ENCODE measurements at places on chromosomes 3 and 15.

DNA sequence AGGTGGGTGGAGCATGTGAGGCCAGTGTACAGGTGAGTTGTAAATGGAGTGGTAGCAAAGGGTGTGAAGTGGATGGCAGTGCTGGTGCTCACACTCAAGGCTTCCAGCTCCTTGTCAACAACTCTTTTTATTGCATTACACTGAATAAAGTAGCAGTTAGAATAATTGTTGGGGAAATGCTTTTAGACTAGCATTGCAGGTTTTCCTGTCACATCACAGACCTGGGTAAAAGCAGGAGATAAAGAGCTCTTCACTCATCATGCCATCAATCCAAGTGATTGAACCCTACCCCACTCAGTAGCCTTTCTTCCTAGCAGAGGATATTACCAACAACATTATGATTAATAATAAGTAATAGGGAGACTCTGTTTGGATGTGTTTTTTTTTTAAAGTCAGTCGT, 81.6 kb downstream of the CDIN1 start:
- DNase-seq, result no peak

- no peak for DNase-seq
Observed at GRCh38 chr15:31197497-31198414, 96.2 kb upstream of the TRPM1 start.

DNA sequence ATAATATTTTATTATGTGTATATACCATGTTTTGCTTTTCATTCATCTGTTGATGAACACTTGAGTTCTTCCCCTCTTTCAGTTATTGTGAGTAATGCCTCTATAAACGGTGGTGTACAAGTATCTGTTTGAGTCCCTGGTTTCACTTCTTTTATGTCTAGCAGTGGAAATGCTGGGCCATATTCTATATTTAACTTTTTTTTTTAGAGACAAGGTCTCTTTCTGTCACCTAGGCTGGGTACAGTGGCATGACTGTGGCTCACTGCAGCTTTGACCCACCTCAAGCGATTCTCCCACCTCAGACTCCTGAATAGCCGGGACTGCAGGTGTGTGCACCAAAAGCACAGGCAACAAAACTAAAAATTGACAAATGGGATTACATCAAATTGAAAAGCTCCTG, 19.9 kb downstream of the GOLM2 start:
- no peak for DNase-seq

GRCh38 chr3:142999881-143000280, 1.5 kb upstream of the U2SURP start:
- no peak for DNase-seq

GRCh38 chr15:68734881-68735280, 85.8 kb downstream of the ANP32A start:
- DNase-seq, result no peak

DNA sequence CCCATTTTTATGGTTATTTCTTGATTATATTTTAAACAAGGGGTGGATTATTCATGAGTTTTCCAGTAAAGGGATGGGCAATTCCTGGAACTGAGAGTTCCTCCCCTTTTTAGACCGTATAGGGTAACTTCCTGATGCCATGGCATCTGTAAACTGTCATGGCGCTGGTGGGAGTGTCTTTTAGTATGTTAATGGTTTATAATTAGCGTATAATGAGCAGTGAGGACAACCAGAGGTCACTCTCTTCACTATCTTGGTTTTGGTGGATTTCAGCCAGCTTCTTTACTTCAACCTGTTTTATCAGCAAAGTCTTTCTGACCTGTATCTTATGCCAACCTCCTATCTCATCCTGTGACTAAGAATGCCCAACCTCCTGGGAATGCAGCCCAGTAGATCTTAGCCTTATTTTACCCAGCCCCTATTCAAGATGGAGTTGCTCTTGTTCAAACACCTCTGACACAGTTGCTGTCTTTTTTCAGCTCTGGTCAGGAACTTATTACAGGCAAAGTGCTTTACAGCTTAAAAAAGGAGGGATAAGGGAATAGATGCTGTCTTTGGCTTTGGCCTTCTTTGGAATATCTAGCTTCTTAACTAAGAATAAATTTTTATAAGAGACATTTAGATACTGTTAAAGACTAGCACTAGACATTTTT, 257.8 kb downstream of the CNTN4 start:
- no peak for DNase-seq

- no peak for DNase-seq
Observed at GRCh38 chr15:81380668-81381067, 6.7 kb upstream of the TMC3 start.

GRCh38 chr3:136860541-136860940, 1.5 kb upstream of the NCK1 start:
- DNase-seq, result no peak

- no peak for DNase-seq
Observed at GRCh38 chr3:11845651-11846050, 1.0 kb downstream of the TAMM41 start.

- DNase-seq, result no peak
Observed at GRCh38 chr3:144028798-144029411, 57.3 kb downstream of the DIPK2A start.

GRCh38 chr15:68229386-68230156, at the start of gene CLN6:
CLN6 (minus strand) TSS chr15:68229728; CDS start chr15:68229584, 144 bp downstream.
- peak; percentile 28 for DNase-seq

DNA sequence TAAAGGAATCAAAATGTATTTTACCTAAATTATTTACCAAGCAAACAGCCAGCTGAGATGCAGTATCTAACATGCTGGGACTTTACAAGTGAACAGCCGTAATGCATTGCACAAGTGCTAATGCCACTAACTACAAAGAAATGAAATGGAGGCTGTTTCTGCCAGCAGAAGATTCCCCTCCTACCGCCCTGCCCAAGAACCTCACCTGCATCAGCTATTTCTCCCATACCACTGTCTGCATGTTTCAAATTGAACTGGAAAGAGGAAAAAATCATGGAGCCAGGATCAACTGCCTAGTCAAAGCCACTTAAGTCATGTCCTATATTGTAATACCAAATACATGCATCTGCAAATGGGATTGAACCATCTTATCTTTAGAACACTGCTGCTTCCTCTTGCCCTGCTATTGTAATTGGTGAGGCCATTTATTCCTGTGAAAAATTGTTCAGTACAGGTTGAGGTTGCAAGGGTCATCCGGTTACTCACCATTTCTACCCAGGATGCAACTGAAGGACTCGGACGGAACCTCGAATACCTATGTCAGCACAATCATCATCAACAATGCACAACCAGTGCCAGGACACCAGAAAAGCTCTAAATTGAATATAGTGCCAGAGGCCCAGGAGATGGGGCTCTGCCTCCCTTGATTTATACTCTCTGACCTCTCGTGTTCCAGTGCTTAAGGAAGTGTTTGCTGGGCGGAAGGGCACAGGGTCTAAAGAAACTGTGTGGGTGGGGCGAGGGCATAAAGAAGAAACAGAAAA, 27.5 kb downstream of the ANXA2 start:
- DNase-seq, result no peak

GRCh38 chr3:125213946-125214542, 1.5 kb upstream of the SLC12A8 start:
- DNase-seq, result peak; percentile 72

DNA sequence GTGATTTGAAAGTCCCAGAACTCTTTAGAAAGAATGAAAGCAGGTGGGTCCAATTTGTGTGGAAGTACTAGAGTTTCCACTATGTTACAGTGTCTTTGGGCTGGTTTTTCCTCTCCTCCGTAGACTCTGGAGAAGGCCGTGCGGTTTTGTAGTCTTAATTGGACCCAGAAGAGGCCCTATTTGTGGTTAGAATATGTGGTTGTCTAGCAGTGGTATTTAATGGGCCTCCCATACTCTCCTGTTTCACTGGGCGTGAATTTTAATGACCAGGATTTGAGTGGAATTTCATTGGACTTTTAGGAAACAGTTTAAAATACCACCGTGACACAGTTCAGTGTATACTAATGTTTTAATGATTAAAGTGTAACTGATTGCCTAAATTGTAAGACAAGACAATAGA, 182.3 kb downstream of the BBX start:
- DNase-seq, result peak; percentile 23

DNA sequence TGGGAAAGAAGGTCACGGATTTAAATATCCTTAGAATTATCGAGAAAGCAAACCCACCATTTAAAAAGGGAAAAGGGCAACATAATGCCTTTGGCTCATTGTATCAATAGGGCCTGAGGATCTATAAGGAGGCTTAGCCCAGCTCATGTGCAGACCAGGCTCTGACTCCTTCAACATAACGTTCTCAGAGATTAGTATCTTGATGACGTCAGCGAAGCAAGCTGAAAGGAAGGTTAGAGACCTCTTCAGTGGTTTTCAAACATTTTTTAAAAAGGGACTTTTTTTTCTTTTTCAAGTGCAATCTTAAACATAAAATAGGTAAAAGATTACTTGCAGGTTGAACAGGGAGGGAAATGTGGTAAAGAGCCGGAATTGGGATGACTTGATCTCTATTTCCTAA, 463.9 kb upstream of the ADAMTS9 start:
- DNase-seq, result no peak

DNA sequence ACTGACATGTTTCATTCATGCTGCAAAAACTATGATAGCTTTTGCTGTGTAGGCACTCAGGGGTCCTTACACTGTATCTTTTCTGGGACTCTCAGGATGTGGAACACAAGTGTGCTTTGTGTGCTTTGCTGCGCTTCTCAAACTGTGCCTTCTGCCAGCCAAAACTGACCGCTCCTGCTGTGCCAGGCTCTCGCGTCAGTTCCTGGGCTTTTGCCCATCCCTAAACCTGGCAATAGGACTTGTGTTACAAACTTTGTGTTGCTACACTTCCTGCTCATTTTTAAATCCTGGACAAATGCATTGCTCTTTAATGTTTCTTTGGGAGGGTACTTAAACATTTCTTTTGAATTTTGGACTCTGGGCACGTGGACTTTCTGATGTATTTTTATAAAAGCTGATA, 60.3 kb downstream of the DIPK2A start:
- DNase-seq, result no peak

DNA sequence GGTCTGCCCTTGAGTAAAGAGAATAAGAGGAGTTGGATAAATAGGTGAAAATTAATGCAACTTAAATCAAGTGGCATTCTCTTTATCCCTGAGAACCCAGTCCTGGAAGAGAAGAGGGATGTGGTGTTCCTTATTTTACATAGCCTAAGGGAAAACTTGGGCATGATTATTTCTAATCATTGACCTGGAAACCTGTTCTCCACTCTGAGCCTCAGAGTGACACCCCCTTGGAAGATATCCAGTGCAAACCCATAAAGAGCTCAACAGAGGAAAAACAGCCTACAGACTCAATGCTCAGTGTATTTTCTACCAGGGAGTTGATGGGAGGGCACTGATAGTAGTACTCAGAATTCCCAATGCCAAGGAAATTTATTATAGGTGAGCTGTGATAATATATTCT, 22.0 kb downstream of the SLC15A2 start:
- DNase-seq, result no peak

DNA sequence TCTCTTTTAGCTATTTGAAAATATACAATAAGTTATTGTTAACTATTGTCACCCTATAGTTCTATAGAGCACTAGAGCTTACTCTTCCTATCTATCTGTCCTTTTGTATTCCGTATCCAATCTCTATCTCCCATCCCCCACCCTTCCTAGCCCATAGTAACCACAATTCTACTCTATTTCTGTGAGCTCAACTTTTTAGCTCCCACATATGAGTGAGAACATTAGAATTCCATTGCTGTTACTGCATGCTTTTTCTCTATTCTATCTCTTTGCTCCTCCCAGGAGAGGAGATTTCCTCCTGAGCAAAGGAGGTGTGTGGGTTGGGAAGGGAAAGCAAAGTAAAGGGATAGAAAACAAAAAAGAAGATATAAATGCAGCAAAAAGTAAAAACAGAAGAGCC, 105.6 kb upstream of the SLC4A7 start:
- no peak for DNase-seq

DNA sequence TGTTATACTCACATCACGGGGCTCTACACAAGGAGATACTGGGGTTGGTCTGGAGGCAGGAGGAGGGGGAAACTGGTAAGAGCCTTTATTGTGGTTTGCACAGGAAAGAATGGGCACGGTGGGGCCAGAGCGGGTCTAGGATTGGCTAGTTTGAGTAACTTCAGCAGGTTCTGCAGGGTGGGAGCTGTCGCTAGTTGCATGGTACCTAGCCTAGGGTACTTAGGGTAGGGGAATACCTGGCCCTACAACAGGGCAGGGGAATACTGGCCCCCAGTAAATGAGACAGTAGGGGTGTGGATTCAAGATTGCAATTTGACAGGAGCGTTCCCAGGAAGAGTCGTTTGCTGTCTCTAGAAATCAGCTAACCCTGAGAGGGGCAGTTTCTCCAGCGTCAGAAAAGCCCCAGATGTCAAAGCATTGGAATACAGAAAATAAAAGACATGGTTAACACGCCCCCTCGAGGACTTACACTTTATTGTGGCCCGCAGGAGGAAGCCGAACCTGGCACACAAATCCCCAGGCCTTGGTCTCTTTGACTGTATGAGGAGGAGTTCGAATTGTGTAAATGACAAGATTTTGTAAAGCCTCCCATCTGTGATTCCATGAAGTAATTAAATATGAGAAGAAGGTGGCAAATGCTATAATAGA, 32.0 kb downstream of the ST8SIA2 start:
- no peak for DNase-seq

DNA sequence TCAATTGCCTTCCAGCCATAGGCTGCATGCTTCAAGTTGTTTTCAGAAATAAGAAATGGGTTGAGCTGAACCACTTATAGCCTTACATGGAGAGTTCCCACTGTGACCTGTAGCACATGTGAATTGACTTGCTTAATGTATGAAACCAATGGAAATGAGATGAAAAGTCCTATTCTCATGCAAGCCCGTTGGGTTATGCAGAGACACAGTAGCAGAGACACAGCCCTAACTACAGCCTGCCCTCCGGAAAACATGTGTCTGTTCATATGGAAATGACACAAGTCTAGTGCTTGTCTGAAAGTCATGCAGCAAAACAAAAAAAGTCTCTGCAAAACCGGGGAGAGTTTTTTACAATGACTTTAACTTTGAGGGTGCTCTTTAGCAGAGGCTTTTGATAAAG, 14.5 kb downstream of the HIGD2B start:
- DNase-seq, result no peak

GRCh38 chr15:29570948-29571791, 251.1 kb downstream of the TJP1 start:
- no peak for DNase-seq

- no peak for DNase-seq
Observed at GRCh38 chr15:40269604-40270003, 13.3 kb downstream of the ANKRD63 start.

DNA sequence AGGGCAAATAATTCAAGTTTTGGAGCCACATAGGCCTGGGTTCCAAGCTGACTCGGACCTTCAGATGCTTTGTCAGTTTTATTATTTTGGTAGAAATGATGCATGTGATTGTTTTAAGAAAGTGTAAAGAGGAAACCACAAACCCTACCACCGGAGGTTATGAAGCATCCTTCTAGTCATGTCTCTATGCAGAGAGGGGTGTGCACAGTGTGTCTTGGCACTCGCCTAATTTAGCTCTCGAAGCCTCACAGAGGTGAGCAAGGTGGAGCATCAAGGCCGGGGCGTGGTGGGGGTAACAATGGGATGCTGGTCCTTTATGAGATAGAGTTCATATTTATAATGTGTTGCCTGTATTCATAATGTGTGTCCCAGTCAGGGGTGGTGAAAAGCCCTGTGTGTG, 63.7 kb upstream of the SMAD6 start:
- DNase-seq, result no peak

- no peak for DNase-seq
Observed at GRCh38 chr3:65787340-65787739, 251.4 kb downstream of the MAGI1 start.
